ENCODE measurements at places on chromosomes 3 and 15. TPM values are rescaled to one million over a fixed set of nuclear protein-coding genes. Genes with fewer than 3 reads are reported as not detected.

The CNTN3 gene
- total RNA-seq = 3.4 TPM

The PLSCR5 gene
- total RNA-seq = not detected

- DNase-seq = no peak
These were observed 34.0 kb upstream of the ACTL6A start for GRCh38 chr3:179528772-179529171.

The MAGEL2 gene
- total RNA-seq = not detected

DNA sequence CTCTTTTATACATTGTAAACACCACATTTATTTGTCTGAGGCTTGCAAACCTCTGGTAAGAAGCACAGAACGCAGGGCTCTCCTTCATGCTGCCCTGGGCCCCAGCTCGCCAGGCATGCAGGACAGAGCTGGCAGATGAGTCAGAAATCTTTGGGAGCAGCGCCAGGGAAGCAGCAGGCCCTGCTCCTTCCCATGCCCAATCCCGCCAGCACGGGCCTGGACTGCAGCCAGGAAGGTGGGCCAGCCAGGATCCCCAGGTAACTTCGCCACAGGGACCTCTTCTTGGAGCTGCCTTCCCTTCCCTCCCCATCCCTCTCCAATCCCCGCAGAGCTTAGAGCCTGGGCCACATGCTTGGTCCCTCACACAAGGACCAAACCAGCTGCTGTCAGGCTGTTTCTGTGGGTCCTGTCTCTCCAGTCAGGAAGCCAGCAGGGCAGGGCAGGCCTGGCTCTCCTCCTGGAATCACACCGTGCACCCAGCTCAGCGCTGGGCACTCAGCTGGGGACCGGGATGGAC is 8.8 kb downstream of the STOML1 start:
- no peak for DNase-seq

- DNase-seq = no peak
These were observed 138.2 kb upstream of the HACD2 start for GRCh38 chr3:123723070-123723469.
